ENCODE measurements at places on chromosomes 5 and 9.

- DNase-seq: no peak
These were observed 42.2 kb upstream of the SLC28A3 start for GRCh38 chr9:84382720-84383119.

GRCh38 chr5:160657622-160658458, 194.2 kb downstream of the ATP10B start:
- DNase-seq: no peak

- no peak for DNase-seq
These were observed 132.5 kb downstream of the SEMA6A start for GRCh38 chr5:116442095-116442534.

DNA sequence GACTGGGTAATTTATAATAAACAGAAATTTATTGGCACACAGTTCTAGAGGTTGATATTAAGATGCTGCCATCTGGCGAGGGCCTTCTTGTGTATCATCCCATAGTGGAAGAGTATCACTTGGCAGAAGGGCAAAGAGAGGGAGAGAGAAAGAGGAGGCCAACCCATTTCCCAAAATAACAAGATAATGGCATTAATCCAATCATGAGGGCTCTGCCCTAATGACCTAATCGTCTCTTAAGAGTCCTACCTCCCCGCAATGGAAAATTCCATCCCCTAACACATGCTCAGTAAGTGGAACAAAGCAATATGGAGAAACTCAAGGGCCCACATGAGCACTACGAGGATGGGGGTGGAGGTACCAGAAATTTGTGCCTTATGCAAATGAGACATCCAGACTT, 17.6 kb upstream of the VDAC1 start:
- no peak for DNase-seq

GRCh38 chr9:127437497-127438264, 13.5 kb downstream of the ZNF79 start:
- DNase-seq: no peak

GRCh38 chr9:133822430-133823065, 84.4 kb upstream of the SARDH start:
- DNase-seq: no peak

- DNase-seq: no peak
These were observed 110.0 kb downstream of the ROR2 start for GRCh38 chr9:91839926-91840465.

DNA sequence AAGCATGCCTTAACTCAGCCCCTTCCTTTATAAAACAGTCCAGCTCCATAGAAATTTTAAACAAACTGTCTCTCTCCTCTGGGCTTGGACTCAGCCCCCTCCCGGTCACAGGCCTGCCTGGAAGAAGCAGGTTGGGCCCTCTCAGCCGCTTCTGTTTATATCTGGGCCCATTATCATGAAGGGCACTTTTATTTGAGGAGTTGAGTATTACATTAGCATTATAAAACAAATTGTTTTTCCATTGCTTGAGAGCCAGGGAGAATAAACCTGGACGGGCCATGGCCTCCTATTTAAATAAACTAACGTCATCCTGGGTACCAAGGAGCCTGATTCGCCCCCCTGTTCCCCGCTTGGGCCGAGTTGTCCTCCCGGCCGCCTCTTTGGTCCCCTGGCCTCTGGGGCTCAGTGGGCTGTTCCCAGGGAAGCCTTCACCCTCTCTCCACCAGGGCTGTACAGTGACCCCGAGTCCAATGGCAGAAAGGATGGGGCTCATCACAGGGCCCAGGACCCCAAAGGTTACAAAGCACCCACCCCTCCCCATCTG, 13.2 kb downstream of the IRX2 start:
- no peak for DNase-seq

GRCh38 chr5:139562847-139563246, 1.7 kb downstream of the UBE2D2 start:
- DNase-seq: no peak

GRCh38 chr9:131673531-131673930, 66.3 kb downstream of the RAPGEF1 start:
- no peak for DNase-seq

DNA sequence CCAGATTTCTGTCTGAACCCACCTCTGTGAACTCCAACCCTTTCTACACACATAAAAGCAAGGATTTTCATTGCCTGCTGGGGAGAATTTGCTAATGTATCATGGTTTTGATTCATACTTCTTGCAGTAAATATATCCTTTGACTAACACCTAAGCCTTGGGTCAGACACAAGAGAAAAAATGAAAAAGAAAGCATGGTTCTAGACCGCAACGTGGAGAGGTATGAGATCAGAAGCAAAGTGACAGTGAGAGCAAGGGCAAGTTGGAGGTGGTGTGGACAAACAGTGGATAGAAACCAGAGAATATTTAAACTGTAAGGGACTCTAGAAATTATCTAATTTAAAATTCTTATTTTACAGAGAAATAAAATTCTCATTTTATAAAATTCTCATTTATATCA, 212.9 kb upstream of the SEMA6A start:
- no peak for DNase-seq

DNA sequence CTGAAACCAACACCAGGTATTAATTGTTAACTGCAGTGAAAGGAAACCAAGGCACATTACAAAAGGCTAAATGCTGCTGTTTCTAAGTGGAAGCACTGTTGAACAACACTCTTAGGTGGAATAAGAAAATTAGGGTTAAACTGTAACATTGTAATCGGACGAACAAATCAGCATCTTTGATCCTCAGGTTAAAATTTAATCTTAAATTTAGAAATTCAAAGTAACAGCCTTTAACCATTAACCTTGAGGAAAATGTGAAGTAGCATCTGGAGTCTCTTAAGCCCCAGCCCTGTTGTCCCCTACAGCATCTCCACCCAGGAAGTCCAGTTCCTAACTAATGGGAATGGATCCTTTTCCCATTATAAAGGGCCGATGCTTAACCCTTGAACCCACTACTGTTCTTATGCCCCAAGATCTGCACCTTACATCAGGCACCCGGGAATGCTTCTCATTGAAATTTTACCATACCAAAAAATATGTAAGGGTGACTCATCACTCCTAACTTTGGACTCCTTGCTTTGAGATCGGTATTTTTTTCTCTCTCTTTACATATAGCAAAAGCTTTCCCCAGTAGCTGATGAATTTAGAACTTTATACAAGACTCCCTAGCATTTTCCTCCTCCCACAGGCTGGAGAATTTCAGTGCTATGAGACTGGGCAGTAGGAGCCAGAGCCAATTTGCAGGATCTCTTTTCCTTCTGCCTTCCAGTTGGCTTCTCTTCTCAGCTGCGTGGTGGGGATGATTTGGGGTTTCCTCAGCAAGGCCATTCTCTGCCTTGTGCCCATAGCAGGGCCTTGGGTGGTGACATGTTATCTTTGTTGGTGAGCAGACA, 32.0 kb upstream of the ITGA2 start:
- no peak for DNase-seq

GRCh38 chr5:100777680-100778300, 125.3 kb downstream of the ST8SIA4 start:
- peak; percentile 4 for DNase-seq

DNA sequence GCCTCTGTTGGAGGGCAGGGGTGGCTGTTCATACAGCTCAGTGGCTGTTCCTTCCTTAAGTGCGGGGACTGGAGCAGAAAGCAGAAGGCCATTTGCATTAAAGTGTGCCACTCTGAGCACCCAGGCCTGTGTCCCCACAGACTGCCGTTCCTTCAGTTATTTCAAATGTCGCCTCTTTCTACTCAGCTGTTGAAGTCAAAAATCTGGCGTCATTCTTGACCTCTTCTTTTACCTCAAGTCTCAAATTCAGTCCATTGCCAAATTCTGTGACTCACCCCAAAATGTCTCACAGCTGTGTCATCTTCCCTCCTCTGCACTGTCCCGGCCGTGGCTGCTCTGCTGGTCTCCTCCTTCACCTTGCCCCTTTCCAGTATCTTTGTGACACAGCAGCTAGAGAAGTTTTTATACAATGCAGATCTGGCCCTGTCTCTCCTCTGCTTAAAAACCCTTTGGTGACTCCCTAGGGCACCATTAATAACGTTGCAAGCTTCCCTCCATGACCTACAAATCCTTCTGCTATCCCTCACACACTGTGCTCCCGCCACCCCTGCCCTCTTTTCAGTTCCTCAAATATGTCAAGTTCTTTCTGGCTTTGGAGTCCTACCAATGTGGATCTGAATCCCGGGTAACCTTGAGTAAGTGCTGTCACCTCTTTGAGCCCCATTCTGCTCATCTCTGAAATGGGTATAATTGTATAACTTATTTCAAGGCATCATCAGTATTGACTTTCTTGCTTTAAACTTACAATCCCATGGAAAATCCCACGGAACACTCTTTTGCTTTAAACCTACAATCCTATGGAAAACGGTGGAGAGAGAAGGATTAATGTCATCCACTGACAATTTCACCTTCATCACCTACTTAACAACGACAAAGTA, 98.3 kb upstream of the BOD1 start:
- DNase-seq: no peak

Measured in stimulated activated CD4-positive, alpha-beta T cell treated with anti-CD3 and anti-CD28 coated beads, Interleukin-2, amount 100 ng/mL, for 24 hours (primary cell).